ENCODE measurements at places on chromosomes 4 and X.

DNA sequence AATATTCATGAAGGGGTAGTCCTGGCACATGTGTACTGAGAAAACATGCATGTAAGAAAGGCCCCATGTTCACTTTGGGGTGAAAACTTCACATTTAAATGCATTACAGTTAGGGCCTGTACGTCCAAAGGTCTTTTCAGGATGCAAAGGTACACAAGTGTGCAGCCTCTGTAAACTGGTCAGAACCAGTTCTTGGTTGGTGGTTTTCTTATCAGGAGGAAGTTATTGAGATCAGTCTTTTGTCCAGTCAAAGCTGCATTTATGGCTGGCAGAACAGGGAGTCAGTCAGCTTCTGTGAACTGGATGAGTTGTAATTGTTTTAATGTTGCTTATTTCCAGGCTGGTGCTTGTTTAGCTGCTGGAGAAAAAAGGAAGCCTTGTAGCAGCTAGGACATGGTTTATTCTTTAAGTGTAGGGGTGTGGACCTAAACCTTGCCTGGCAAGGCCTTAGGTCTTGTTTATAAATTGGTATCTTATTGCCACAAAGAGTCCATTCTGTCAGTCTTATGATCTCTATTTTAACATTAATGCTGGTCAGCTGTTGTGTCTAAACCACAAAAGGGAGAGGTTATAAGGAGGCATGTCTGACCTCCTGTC is 1906.6 kb upstream of the TENM3 start:
- DNase-seq, result no peak

DNA sequence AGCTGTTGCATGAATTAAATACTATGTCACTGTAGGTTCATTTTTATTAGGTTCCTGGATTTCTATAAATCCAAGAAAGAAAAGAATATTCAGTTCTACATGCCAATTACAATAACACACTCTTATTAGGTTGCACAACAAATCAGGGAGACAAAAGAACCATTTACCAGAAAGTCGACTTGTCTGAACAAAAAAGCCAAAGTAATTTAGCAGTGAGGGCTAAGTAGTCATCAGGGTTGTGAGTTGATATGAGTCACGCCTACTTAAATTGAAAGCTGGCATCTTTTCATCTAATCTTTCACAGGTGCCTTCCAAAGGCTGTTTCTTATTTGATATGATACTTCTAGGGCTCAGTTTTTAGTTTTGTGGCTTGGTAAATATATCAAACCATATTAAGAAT is 25.4 kb upstream of the GNRHR start:
- DNase-seq, result no peak

GRCh38 chrX:19870206-19870605 is 17.2 kb downstream of the SH3KBP1 start:
- DNase-seq, result no peak

- peak; percentile 35 for DNase-seq
Observed at GRCh38 chr4:108337923-108338322, 169.2 kb upstream of the LEF1 start.

GRCh38 chr4:124589786-124590185 is 122.7 kb downstream of the ANKRD50 start:
- no peak for DNase-seq

- peak; percentile 37 for DNase-seq
Observed at GRCh38 chr4:7193030-7193958, 956 bp downstream of the SORCS2 start.

- no peak for DNase-seq
Observed at GRCh38 chr4:12932203-12932788, 551.8 kb downstream of the RAB28 start.

DNA sequence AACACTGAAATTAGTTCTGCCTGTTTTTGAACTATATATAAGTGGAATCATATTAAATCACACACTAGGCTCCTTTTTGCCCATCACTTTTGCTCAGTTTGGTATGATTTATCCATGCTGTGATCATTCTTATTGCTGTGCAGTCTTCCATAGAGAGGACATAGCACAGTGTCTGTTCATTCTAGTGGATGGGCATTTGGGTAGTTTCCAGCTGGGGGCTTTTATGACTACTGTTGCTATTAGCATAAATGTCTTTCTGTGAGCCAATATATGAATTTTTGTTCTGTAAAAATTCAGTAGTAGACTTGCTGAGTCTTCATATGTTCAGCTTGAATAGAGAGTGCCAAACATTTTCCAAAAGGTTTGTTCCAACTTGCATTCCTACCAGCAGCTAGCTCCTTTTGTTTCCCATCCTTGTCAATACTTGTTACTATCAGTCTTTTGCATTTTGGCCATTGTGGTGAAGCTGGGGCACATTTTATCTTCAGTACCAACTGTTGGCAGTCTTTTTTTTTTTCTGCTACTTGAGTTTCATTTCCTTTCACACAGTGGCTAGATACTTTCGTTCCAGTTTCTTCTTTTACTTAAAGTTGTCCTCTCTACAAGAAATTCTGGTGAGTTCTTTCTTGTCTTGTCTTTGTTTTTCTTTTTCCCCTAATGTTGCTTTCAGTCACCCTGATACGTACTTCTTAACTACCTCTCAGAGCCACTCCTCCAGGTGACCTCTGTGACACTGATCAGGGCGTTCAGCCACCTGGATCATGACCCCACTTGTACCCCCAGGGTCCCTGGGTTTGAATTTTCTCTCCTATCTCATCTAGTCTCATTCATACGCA is 87.0 kb downstream of the ANXA3 start:
- no peak for DNase-seq

GRCh38 chr4:146033149-146033548 is 94.5 kb upstream of the ZNF827 start:
- no peak for DNase-seq

GRCh38 chrX:38102240-38102639 is 95.9 kb downstream of the SYTL5 start:
- no peak for DNase-seq

GRCh38 chrX:38249965-38250364 is 29.3 kb upstream of the SRPX start:
- no peak for DNase-seq

DNA sequence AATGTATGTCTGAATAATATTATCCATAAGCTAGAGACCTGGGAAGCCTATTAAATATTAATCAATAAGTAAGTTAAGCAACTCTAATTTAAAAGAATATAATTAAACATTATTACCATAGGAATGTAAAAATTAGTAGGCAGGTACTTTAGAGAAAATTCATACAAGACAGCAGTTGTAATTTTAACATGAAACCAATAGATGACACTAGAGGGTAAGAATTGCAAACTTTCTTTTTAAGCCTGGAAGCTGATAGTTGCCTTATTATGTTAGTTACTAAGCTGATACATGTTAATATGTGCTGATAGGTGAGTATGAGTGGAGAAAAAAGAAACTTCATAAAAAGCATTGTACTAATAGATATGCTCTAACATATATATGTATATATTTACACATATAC is 1157.4 kb downstream of the FAM133A start:
- no peak for DNase-seq

- no peak for DNase-seq
Observed at GRCh38 chrX:100350704-100351489, 59.2 kb downstream of the PCDH19 start.

GRCh38 chrX:40168480-40169011 is 70.8 kb upstream of the BCOR start:
- no peak for DNase-seq

GRCh38 chr4:168615294-168616065 is 118.6 kb downstream of the PALLD start:
- no peak for DNase-seq

DNA sequence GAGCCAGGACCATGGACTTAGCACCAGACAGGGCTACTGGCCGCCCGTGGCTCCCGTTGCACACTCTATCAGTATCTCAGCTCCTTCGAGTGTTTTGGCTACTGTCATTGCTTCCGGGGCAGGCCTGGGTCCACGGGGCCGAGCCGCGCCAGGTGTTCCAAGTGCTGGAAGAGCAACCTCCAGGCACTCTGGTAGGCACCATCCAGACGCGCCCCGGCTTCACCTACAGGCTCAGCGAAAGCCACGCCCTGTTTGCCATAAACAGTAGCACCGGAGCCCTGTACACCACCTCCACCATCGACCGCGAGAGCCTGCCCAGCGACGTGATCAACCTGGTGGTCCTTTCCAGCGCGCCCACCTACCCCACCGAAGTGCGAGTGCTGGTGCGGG is 1.6 kb downstream of the FAT4 start:
- peak; percentile 39 for DNase-seq

- no peak for DNase-seq
Observed at GRCh38 chrX:97756879-97757278, 873.2 kb downstream of the RPA4 start.

GRCh38 chr4:184384056-184384809 is 90.1 kb downstream of the IRF2 start:
- DNase-seq, result no peak

- DNase-seq, result no peak
Observed at GRCh38 chrX:10007621-10008020, 40.5 kb downstream of the CLDN34 start.

DNA sequence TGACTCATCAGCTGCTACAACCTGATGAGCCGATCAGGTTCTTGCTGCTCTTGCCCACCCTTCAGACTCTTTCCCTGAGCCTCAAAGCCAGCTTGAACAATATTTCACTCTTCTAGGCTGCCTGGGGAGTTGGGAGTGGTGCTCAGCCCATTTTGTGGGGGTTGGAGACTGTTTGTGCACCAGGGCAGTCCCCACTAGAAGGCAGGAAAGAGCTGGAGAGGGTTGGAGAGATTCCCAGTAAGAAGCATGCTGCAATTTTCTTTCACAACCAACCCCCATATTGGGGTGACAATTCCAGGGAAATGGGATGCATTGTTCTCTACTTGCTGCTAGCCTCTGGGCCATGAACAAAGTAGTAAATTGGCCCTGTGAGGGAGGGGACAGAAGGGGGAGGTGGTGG is 44.1 kb downstream of the SLC16A2 start:
- DNase-seq, result no peak

DNA sequence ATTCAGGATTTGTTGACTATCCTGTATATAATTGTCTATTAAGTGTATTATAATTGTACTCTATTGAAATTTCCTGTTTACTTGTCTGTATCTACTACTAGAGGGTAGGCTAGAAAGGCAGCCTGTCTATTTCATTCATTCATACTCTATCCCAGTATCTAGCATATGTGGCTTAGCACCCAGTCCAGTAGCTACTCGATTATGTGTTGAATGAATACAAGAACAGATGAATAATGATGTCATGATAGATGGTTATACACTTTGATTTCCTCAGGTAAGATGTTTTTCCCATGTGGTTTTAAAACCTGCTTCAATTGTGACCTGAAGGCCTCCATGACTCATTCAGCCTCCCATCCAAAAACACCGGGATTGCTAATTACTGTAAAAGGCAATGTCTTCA is 68.0 kb downstream of the IL21 start:
- DNase-seq, result no peak

DNA sequence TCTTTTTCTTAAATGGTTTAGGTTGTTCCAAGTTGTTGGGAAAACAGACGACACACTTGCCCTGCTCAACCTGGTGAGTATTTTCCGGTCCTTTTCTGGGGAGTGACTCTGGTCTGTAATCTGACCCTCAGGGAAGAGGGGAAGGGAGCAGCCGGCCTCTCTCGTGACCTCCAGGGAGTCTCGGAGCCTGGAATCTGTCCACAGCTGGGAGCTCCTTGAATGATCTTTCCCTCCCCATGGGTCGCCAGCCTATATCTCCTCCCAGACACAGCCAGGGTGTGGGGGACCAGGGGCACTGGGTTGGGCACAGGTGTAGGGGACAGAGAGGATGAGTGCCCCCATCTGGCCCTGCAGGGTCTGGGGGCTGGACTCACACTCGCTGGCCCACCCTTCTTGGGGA is 18.9 kb downstream of the TMEM175 start:
- no peak for DNase-seq

GRCh38 chr4:159105761-159106243 is 2.9 kb downstream of the RAPGEF2 start:
- DNase-seq, result no peak

GRCh38 chr4:89293299-89293698 is 14.3 kb downstream of the GPRIN3 start:
- DNase-seq, result no peak

DNA sequence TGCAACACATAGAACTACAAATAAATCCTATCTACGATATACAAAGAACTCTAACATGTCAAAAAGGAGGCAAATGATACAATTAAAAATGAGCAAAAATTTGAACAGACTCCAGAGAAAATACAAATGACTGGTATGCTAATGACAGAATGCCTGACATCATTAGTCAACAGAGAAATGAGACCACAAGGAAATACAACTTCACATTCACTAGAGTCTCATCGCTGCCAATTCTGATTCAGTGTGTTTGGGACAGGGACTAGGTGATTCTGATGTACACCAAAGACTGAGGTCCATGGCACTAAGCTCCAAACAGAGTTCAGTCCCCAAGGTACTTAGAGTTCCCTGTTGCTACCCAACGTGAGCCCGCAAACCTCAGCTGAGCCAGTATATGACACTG is 23.4 kb downstream of the SLC2A9 start:
- no peak for DNase-seq
